ENCODE measurements at places on chromosomes 2 and 18.

- no peak for DNase-seq
These were observed 54.1 kb downstream of the RNU4ATAC start for GRCh38 chr2:121584741-121585140.

DNA sequence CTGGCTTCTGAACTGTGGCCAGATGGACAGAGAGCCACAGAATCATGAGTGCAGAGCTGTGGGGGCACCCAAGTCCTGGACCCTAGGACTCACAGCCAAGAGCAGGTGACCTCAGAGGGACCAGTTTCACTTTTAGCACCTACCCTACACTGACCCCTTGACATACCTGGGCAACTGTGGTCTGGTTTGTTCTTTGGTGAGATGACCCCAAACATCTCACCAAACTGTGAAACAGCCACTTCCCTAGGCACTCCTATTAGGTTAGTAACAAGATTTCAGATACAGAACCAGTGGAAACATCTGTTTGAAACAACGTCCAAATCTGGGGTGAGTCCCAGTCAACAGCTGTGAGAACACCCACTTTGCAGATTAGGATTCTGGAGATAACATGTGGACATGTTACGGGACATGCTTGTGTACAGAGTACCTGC lies 1.9 kb upstream of the ZFP36L2 start:
- no peak for DNase-seq

- no peak for DNase-seq
These were observed 19.4 kb upstream of the NMUR1 start for GRCh38 chr2:231549446-231550239.

- DNase-seq, result peak; percentile 26
These were observed 14.8 kb upstream of the ACTR3 start for GRCh38 chr2:113875135-113875534.

DNA sequence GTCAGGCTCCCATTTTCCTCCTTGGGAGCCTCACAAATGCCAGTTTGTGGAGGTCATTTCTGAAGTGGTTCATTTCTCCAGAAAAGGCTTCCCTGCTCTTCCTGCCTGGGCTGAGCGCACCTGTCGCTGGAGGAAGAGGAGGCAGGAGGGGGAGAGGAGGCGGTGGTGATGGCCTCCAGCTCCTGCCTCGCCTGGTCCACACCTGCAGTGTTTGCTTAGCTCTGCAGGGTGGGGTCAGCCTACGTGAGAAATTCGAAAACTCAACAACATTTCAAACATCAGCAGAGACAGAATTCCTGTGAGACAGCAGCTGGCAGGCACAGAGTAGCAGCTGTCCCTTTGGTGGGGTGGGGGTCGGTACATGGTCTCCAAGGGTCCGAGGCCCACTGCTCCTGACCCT lies 7.9 kb downstream of the IMPA2 start:
- no peak for DNase-seq

- DNase-seq, result no peak
These were observed 375.0 kb downstream of the LRRTM4 start for GRCh38 chr2:77147153-77147552.

GRCh38 chr2:206464597-206464996 lies 21.3 kb downstream of the ADAM23 start:
- no peak for DNase-seq

DNA sequence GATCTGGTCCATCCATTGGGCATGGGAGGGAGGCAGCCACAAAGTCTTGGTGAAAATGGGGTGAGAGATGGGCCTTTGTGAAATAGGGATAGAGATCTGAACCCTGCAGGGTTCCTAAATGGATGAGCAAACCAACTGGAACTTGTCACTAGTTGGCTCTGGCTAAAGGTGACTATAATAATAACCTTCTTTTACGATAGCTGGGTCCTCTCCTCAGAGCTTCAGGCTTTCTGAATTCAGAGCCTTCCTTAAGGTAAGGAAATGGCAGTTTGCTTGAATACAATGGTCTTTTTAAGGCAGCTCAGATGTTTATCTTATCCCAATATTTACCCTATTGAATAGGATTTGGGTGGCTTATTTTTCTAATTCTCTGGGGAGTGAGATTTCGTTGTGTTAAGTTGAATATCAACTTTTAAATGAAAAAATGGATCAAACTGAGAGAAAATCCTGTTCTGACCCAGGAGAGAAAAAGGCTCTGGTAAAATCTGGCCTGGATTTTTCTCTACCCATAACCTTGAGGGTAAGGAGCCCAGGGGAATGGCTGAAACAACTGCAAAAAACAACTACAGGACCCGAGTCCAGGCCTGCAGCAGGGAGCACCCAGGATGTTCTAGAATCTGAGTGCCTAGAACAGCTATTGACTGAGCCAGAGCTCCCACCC lies 61.1 kb upstream of the CXCR4 start:
- no peak for DNase-seq

GRCh38 chr2:137862651-137863050 lies 101.6 kb upstream of the HNMT start:
- no peak for DNase-seq

- no peak for DNase-seq
These were observed 111.6 kb upstream of the HAAO start for GRCh38 chr2:42903821-42904575.

GRCh38 chr2:179441551-179441950 lies 176.9 kb upstream of the SESTD1 start:
- no peak for DNase-seq

GRCh38 chr2:45833301-45833967 lies 182.0 kb downstream of the PRKCE start:
- DNase-seq, result no peak

DNA sequence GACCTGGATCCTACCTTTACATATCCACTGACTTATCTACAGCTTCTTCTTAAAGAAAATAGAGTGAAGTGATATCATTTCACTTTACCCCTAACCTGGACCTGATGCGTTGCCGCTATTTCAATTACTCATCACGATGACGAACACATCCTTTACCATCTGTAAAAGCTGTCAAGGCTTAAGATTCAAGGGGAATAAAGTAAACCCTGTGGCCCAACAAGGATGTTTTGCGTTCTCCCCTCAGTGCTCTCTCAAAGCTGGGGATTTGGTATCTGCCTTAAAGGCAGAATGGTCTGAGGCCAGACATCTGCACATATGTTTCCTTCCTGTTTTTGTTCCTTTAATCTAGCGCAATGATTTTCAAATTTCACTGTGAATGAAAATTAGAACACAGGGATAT lies 100.1 kb upstream of the KLF7 start:
- DNase-seq, result no peak

GRCh38 chr18:31393286-31393685 lies 16.7 kb downstream of the DSG4 start:
- no peak for DNase-seq

GRCh38 chr18:57475408-57475807 lies 40.2 kb downstream of the ONECUT2 start:
- no peak for DNase-seq

GRCh38 chr2:136394136-136395060 lies 276.4 kb upstream of the CXCR4 start:
- DNase-seq, result no peak

DNA sequence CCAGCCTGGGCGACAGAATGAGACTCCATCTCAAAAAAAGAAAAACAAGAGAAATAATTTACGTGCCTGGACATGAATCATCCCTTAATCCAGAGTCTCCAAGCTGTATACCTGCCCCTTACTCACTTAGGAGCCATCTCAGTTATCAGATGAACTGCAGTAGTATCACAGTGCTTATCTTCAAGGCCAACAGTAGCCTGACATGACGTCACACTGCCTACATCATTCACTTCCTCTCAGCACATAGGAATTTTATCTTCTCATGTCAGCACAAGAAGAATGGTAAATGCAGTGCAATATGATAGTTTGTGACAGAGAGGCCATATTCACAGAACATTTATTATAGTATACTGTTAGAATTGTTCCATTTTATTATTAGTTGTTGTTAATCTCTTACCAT lies 216.6 kb downstream of the SS18 start:
- DNase-seq, result no peak

- DNase-seq, result no peak
These were observed 338.3 kb downstream of the ALK start for GRCh38 chr2:29583104-29583503.

DNA sequence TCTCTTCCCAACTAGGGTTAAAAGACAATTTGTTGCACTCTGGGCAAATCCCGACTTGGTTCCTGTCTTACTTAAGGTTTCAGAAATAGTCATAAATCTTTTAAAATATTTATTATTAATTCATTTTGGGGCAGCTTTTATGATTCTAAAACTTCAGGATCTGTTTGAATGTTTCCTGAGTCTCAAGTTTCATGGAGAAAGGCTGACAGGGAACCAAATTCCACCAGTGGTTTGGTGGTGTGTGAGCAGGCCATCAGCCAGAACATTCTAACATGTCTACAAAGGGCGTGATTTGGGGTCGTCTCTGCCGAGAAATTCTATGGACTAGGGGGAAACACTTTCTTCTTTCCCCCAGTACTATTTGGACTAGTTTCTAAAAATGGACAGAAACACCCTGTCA lies 366.4 kb downstream of the ZNF521 start:
- no peak for DNase-seq

GRCh38 chr2:213451542-213452239 lies 167.4 kb downstream of the SPAG16 start:
- no peak for DNase-seq

- DNase-seq, result no peak
These were observed 82.4 kb downstream of the CTIF start for GRCh38 chr18:48621240-48621639.

GRCh38 chr2:10265329-10266132 lies 37.2 kb upstream of the HPCAL1 start:
- DNase-seq, result no peak

- no peak for DNase-seq
These were observed 123.8 kb upstream of the STON1 start for GRCh38 chr2:48406116-48406515.

GRCh38 chr2:182553483-182553882 lies 126.6 kb upstream of the PDE1A start:
- peak; percentile 42 for DNase-seq

DNA sequence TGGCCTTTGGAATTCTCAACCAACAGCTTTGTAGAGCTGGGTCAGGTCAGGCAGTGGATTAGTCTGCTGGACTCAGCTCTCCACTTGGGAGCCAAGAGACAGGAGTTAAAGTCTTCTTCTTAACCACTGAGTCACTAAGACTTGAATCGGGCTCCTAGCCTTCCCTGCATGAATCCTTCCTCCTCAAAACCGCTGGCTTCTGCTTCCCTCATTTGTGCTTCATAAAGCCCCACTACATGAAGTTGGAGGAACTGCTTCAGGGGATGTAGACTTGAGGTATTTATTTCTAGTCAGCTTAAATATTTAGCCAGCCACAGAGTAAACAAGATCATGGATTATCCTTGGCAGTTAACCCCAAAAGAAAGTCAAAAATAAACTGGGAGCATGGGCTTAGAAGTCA lies 536.3 kb upstream of the TNP1 start:
- DNase-seq, result no peak

GRCh38 chr18:76131738-76132137 lies 363.3 kb downstream of the ZNF516 start:
- peak; percentile 56 for DNase-seq

DNA sequence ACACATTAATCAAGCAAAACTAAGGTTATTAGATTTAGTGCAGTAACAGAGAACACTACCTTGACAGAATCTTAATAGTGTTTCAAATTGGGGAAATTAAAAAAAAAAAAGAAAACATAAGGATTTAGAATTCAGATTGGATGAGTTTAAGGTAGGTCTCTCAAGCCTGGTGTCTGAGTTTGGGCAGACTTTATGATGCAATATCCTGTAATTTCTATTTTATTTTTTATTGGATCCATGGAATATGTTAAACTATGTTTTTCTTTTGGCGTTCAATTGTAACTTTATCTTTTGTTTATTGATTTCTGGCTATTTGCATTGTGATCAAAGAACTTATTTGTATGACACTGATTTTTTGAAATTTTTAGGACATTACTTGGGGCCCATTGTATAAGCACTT lies 394.1 kb upstream of the NETO1 start:
- DNase-seq, result no peak

DNA sequence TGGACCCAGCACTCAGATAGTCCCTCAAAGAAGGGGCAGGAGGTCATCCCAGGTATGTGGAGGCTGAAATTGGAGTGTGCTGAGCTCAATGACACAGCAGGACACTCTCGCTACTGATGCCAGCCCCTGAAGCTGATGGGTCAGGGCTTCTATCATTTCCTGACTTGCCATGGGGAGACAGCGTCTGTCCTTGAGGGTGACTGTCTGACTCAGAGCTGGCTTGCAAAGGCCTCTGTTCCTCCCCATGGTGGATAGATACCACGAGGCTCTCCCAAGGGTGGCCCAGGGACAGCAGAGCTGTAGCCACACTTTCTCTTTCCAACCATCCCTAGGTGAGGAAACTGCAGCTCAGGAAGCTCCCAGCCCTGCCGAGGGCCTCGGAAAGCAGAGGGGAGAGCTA lies 10.8 kb downstream of the ALPG start:
- no peak for DNase-seq

GRCh38 chr18:54607213-54608027 lies 16.4 kb downstream of the DYNAP start:
- DNase-seq, result peak; percentile 8

DNA sequence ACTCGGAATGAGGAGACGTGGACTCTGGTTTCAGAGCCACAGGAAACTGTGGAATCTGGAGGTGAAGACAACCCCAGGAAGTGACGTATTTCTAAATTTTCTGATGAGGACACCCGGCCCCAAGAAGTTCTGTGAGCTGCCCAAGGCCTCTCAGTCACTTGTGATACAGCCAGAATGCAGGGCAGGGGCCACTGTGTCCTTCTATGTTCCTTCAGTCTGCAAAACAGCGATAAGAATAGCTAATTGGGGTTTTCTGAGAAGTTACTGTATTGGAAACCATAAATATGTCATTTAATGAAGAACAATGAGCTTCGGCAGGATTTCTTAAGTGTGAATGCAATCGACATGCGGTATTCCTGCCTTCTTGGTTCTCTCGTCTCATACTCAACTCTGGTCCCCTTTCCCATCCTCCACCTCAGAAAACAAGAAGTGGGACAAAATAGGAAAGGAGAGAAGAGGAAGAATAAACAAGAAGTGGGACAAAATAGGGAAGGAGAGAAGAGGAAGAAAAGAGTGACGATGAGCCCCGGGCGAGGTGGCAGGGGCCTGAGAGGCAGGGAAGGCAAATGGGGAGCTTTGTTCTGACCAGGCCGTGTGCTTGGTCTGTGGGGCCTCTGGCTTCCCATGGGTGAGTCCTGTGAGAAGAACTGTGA lies 282.0 kb upstream of the REV1 start:
- peak; percentile 71 for DNase-seq

- peak; percentile 44 for DNase-seq
These were observed 1.0 kb upstream of the BMPR2 start for GRCh38 chr2:202375033-202375608.

DNA sequence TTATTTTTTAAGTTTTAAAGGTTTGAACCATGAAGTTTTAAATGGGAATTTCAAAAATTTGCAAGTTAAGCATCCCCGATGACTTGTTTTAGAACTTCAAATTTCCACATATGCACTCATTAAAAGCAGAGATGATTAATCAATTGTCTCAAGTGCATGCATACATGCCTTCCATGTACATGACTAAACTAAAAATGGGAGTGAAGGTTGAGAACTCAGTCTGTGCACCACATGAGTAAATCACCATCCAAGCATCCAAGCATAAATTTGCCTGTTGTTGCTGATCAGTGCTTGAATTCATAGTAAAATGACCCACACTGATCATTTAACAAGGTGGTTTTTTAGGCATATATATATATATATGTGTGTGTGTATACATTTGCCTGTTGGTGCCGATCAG lies 249.8 kb downstream of the ARHGAP15 start:
- DNase-seq, result no peak
